ENCODE measurements at places on chromosomes 6 and 20.

DNA sequence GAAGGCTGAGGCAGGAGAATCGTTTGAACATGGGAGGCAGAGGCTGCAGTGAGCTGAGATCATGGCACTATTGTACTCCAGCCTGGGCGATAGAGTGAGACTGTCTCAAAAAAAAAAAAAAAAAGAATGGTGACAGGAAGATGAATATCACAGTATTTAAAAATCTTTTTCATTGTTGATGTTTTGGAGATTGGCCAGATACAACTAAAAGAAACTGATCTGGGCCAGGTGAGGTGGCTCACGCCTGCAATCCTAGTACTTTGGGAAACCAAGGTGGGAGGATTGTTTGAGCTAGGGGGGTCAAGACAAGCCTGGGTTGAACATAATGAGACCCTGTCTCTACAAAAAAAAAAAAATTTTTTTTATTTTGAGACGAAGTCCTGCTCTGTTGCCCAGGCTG lies 52.1 kb downstream of the TRAF3IP2 start:
- DNase-seq: no peak

DNA sequence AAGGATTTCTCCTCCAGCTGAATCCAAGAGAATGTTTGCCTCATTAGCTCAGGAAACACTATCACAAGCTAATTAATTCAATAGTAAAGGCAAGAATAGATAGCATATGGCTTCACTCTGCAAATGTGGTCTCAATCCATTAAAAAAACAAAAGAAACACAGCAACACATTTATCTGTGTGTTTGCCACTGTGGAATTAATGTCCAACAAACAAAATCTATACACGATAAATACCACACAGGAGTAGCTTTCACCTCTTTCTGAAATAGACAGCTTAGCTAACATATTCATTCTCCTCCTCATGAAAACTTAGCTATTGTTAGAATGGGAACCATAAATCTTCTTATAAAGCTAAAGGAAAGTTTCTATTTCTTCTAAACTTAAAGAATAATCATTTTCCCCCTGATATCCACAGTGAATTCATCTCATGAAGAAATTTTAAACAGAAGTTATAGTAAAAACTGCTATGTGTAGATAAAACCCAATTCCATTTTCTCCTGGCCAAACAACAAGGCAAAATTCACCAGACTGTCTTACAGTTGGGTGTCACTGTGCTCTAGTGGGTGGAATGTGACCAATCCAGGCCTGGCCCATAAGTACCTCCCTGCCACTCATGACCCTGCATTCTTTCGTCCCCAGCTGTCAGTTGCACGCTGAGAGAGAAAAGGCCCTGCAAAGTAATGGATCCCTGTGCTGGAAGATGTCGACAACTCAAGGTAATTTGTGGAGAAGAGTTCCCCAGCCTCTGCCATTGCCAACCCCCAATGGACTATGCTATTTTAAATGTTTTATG lies 92.9 kb upstream of the NRSN1 start:
- no peak for DNase-seq

DNA sequence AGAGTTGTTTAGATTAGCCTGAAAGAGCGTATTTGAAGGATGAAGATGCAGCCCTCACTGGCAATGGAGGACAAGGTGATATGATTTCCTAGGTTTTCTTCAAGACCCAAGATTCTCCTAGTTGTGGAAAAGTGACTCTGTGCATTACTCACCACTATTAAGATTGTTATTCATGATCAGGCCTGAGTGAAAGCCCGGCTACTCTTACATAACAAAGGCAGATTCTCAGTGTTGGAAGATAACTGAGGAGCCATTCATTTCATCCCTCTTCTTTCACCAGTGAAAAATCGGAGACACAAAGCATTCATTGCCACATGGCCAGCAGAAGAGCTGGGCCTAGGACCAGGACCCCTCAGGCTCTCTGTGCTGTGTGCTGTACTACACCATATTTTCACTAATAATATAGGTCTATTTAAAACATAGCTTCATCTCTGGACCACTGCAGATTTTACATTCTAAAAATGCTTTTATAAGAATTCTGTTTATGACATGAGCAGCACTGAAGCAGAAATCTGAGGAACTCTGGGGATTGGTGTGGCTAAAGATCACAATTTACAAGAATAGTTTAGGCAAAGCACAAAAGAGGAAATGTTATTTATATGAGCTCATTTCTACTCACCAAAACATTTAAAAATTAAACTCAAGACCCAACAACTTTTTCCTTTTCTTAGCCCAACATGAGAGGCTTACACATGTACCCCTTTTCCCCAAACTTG lies 181.9 kb upstream of the CCN2 start:
- DNase-seq: no peak

DNA sequence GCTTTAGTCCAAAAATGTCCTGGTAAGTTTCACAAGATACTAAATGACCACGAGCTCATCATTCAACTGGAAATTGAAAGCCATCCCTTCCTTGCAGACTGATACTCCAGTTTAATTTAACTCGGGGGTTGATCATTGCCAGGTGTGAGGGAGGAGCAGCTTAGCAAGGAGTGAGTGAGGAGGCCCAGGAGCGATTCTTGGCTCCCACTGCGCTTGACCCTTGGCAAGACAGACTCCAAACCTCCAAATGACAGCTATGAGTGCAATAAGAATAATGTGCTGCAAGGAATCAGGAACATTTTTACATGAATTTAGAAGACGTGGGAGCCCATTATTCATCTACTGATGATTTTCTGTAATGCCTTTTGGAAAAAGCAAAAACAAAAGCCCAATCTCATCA lies 64.9 kb downstream of the LAMA4 start:
- DNase-seq: no peak
